SIG-M5 (cell line): ENCODE measurements at places on chromosomes 3 and 15.

DNA sequence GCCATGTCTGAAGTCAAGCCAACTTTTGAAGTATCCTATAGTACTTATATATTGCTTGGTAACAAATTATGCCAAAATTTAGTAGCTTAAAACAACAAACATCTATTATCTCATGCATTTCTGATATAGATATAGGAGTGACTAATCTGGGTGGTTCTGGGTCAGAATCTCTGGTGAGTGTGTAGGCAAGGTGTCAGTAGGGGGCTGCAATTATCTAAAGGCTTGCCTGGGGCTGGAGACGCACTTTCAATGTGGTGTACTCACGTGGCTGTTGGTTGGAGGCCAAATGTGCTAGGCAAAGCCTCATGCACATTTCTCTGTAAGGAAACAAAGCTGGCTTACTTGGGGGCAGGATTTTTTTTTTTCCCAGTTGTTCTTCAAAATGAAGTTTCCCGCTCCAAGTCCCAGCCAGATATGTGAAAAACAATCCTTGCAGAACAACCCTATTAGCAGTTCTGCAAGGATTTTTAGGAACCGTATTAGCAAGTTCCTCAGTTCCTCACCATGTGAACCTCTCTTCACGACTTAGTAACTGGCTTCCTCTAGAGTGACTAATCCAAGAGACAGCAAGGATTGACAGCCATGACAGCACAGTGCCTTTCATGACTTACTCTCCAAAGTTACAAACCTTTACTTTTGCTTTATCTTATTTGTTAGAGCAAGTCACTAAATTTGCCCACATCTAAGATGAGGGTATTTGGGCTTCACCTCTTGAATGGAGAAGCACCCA is 25.8 kb downstream of the GREM1 start:
- DNase-seq, result no peak

GRCh38 chr3:167882057-167882667 is 146.6 kb downstream of the SERPINI1 start:
- peak; percentile 62 for DNase-seq

DNA sequence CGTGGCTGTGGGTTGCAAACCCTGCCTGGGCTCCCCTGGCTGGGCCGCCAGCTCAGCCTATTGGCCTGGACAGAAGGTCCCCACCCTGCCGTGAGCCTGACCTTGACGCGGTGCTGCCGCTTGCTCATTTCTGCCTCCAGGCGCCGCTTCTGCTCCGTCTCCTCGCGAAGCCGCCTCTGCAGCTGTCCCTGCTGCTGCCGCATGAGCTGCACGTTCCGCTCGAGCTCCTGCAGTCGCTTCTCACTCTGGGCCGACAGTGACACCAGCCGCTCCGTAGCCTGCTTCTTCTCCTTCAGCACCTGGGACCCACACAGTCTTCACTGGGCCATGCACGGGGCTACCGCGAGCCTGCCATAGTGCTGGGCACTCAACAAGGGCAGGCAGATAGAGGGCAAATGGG is 21.7 kb downstream of the KIF7 start:
- DNase-seq, result no peak

- DNase-seq, result no peak
These were observed 523.8 kb downstream of the AGBL1 start for GRCh38 chr15:86603466-86603865.

GRCh38 chr3:14177580-14178246 is 688 bp downstream of the XPC start:
- no peak for DNase-seq

DNA sequence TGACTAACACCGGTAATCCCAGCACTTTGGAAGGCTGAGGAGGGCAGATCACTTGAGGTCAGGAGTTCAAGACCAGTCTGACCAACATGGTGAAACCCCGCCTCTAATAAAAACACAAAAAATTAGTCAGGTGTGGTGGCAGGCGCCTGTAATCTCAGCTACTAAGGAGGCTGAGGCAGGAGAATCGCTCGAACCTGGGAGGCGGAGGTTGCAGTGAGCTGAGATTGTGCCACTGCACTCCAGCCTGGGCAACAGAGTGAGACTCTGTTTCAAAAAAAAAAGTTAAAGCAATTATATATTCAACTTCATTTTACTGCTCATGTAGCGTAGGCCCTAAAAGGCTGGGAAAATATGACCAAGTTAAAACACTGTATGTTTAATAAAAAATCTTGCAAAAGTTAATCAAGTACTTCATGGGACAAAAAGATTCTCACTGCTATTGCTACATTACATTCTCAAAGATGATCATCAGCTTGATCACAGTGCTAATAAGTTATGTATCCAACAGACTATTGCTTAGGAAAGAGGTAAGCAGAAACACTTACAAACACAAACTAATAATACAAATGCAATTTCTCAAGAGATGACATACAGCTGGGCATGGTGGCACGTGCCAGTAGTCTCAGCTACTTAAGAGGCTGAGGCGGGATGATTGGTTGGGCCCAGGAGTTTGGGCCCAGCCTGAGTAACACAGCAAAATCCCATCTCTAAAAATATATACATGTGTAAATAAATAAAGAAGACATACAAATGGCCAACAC is 2.7 kb downstream of the COPS2 start:
- DNase-seq, result no peak

- no peak for DNase-seq
These were observed 359.4 kb downstream of the FEZF2 start for GRCh38 chr3:62013951-62014350.

GRCh38 chr3:16721494-16721893 is 116.3 kb upstream of the DAZL start:
- DNase-seq, result no peak

DNA sequence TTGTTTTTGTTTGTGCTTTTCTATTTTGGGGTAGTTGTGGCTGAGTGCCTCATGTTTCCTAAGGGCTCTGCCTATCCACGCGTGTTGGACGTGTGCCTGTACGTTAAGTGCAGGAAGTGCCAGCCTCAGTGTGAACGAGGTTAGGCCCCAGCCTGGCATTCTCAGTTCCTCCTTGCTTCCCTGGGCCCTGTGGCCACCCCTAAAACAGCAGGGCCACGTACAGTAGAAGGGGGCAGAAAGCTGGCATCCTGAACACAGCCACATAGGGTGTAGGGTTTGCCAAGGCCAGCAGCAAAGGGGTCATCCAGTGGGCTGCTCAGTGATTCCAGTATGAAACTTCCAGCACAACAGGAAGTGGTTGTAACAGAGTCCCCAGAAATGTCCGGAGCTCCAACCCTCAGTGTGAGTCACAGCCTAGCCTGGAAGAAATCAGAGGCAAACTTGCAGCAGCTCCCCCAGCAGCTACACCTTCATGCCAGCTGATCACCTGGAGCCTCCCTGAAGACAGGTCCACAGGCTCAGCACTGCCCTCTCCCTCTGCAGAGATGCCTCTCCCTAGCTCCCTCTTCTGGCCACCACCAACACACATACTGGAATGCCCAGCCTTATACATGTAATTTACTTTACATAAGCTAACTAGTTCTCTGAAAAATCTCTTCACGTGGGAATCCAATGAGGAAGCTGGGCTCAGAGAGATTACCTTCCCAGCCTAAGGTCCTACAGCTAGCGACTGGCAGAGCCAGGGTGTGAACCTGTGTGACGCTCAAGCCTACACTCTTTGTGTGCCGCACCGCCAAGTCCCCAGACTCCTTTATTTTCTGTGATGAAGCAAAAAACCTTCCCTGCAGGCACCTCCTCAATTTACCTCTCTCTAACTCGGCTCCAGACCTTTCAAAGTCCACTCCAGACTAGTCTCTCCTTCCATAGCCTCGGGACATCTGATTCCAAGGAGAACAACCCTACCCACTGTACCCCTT is 26.6 kb downstream of the ILDR1 start:
- no peak for DNase-seq

DNA sequence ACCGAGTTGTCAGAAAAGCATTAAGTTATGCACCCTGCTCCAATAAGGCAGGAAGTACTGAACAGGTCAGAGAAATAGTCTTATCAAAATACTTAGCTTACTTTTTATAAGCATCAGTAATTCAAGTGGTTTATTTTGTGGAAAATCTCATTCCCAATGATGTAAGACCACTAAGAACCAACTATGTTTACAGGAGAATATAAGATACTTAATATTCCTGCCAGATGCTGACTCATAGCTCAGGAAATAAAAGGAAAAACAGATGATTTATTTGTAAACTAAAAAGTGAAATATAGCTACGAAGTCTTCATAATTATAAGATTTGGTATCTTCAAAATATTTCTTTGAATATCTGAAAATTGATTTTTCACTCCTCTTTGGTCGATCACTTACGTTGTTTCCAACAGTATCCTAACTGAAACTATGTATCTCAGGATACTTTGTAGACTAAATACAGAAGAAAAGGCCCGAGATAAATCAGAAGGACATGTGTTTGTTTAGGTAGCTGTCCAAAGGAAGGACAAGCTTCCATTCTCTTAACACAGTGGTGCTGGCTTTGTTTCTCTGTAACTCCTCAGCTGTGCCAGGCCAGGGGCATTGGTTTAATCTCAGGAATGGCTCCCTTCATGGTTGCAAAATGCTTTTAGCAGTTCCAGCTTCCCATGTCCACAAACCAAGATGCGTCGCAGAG is 295.8 kb downstream of the GBE1 start:
- no peak for DNase-seq
